Sigmoid colon (tissue), 7 donors: ENCODE measurements at places on chromosomes 3 and 15. TPM values are rescaled to one million over a fixed set of nuclear protein-coding genes. Genes with fewer than 3 reads are reported as not detected.

DNA sequence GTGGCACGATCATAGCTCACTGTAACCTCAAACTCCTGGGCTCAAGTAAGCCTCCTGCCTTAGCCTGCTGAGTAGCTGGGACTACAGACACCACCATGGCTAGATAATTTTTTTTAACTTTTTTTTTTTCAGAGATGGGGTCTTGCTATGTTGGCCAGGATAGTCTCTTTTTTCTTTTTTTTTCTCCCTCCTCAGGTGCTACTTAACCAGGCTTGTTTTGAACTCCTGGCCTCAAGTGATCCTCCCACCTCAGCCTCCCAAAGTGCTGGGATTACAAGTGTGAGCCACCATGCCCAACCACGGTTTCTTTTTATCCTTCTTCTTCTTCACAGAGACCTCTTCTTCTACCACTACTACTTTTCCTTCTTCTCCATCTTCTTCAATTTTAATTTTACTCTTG is 53.8 kb upstream of the MAP4 start:
- no peak for DNase-seq

GRCh38 chr3:161925749-161926360 is 429.2 kb downstream of the OTOL1 start:
- no peak for DNase-seq

GRCh38 chr15:34583399-34584329 is at the start of gene GOLGA8B:
Gene GOLGA8B (minus strand): TSS chr15:34583651. CDS start chr15:34535912, 47,739 bp downstream.
- peak; percentile 81 for DNase-seq

GRCh38 chr3:138349926-138350665 is 1.7 kb downstream of the MRAS start:
- no peak for DNase-seq

DNA sequence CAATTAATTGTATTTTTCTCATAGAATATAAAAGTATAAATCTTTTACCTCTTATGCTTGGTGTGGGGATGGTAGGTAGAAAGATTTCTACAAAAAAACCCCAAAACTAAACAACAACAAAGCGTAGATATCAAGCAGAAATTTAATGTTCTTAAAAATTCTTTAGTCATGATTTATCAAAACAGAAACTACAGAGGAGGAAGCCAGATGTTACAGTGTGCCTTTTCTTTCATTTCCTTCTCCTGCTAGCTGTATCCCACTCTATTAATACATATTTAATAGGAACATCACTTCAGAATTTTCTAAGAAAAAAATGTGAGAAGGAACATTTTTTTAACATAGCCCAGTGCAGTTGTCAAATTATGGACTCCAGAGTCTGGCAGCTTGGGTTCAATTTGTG is 420.6 kb downstream of the TUSC7 start:
- no peak for DNase-seq

GPR15 gene
- total RNA-seq = not detected

STOML1 gene
- total RNA-seq = 17.8 TPM

- DNase-seq = no peak
Measured at GRCh38 chr3:175898194-175898593, 1039.1 kb downstream of the NAALADL2 start.

DNA sequence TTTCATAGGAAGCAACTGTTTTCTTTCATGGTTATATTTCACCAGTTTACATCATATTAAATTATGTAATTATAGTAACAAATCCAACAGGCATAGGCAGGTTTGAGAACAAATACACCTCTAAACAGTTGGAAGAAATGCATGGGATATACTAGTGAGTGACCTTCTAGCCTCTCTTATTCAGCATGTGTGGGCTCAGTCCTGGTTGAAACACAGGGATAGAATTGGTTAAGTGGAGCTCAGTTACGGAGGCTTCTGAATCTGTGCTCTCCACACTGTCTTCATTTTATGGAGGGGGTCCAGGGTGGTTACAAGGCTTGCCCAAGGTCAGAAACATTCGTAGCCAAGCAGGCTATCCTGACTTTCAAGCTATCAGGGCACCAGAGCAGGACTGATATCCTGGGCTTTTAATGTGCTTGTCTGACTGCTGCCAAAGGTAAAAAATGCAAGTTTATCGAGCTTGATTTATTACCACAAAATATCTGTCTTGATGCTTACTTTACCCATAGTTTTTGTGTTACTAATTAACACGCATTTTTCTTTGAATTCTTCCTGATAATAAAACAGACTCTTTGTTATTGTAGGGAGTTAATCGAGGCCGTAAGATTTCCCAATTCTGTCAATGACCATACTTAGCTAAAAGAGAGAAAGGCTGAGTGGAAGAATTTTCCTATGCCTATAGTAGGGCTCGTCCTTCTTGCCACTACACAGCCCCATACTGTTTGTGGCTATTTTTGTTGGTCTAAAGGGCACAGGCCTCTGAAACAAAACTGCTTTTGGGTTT is 89.6 kb downstream of the FILIP1L start:
- DNase-seq = no peak

CFAP100 gene
- not detected for total RNA-seq
